DMS153 (cell line): ENCODE measurements at places on chromosomes 7 and 10.

GRCh38 chr10:60186315-60187071 is 203.2 kb downstream of the ANK3 start:
- no peak for DNase-seq

GRCh38 chr7:50497068-50497642 is 47.0 kb upstream of the FIGNL1 start:
- no peak for DNase-seq

DNA sequence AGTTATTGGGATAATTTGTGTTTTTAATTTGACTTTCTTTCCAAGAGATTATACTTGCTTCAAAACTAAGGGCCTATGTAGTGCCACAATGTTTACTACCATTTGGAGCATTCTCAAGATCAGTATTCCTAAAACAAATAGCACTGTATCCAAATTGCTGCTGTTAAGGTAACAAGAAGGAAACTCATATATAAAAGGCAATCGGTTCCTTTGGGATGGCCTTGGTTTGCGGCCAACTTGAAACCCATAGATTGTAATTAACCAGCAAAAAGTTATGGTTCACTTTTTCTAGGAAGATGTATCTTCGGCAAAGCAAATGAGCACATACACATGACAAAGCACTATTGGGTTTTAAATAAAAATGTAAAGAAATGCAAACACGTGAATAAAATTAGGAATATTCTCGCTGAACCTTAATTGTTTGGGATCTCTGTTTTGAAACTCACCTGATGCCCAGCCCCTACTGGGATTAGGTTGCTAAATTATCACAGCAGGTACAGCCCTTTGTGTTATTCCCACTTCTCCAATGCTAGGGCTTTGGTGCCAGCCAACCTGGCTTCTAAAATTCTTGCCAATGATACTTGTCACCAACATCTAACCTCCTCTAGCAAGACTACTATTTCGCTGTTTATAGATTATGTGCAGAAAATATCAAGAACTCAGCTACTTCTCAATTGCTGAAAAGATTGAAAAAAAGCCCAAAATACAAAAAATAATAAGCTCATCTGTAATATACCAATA is 16.0 kb downstream of the CDNF start:
- no peak for DNase-seq

DNA sequence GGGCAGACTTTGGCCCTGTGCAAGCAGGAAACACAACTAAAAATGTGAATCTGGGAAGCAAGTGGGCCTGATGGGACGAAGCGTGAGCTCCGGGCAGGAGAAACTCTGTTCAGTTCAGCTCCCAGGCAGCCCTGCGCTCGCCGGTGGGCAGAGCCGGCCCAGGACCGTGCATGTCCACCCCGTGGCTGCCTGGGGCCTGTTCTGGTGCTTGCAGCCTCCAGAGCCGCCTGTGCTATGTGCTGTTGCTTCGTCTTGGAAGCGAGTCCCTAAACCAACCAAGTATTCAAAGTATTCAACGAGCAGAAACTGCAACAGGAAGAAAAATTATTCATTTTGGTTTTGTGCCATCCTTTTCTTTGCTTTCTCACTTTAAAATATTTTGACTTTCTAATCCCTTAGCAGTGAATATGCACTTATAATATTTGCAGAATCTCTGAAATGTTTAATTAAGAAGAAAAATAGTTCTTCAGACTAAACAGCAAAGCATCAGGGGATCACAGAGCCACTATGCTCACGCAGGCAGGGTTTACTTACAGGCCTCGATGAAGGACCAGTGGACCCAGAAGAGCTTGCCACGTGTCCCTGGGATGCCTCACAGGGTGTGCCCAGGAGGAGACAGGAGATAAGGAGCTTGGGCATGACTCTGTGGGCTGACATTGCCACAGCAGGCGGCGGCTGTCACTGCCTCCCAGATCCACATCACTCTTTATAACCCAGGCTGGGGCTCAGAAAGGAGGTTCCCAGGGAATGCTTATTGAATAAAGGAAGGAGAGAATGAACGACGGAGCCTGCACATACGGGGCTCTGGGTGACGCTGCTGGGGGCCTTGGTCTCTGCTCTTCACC is 45.6 kb downstream of the VIPR2 start:
- DNase-seq, result no peak

DNA sequence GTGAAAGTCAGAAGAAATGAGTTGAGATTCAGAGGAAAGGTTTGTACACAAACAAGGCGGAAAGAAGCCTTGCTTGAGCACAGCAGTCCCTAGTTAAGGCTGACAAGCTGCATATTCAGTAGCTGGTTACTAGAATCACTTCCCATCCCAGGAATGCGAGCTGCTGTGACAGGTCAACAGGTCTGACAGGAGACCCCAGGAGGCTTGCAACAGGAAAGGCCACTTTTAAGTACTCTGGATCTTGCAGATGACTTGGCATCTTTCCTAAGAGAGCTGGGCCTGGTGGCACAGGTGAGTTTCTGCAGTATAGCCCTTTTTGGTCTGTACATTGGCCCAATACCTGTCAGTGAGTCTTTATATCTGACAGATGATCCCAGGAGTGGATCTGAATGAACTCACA is 35.7 kb upstream of the UNC5B start:
- no peak for DNase-seq

GRCh38 chr7:94697035-94697974 is 41.4 kb upstream of the SGCE start:
- no peak for DNase-seq

DNA sequence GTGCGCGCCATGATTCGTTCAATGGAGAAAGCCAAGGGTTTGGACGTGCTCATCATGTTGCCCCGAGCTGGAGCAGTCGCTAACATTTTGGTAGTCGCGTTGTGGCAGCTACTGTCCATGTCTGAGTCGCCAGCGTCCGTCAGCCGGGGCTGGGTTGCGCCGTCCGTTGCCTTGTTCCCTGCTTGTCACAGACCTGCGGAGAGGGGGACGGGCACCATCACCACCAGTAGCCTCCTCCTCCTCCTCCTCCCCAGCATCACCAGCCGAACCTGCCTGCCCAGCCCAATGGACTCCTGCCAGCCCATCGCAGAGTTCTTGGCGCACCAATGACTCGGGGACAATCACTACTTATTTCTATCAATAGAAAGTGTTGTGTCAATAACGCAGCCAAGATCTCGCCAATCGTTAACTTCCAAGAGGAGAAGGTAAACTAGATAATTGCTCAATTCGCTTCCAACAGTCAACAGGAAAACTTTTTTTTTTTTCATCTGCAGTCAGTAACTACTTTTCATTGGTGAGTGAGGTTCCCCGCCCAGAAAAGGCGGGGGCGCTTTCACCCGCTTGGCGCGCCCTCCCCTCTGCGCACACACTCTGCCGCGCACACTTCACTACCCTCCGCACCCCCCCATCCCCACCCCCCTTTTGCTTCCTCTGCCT is at the start of gene FEZF1:
FEZF1 (minus strand) TSS at position 432 of the 657 bp plus-strand sequence; CDS start at position 119, 313 bp downstream.
- peak; percentile 14 for DNase-seq
